ENCODE measurements at places on chromosomes 1 and 21.
A peak's percentile ranks its signal among the peaks of the same experiment; 100 is the strongest.

- DNase-seq: no peak
These were observed 3.9 kb upstream of the PUM1 start for GRCh38 chr1:31069392-31069791.

GRCh38 chr1:114453361-114453784 lies 57.6 kb downstream of the TRIM33 start:
- no peak for DNase-seq

DNA sequence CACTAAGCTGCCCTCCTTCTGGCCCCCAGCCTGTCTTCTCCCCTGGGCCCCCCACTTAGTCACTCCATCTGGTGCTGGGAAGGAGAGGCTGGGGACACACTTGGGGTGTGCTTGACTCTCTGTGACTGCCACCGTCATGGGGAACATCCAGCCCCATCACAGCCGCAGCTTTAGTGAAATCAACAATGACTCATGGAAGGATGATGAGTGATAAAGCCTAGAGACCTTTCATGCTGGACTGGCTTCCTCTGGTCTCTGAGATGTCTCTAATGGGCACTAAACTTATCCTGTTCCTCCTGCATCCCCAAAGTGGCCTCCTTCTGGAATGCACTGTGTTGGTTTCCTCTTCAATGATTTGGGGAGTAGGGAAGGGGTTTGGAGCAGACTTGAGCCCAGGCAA lies 172.9 kb downstream of the GRIK3 start:
- DNase-seq: no peak

DNA sequence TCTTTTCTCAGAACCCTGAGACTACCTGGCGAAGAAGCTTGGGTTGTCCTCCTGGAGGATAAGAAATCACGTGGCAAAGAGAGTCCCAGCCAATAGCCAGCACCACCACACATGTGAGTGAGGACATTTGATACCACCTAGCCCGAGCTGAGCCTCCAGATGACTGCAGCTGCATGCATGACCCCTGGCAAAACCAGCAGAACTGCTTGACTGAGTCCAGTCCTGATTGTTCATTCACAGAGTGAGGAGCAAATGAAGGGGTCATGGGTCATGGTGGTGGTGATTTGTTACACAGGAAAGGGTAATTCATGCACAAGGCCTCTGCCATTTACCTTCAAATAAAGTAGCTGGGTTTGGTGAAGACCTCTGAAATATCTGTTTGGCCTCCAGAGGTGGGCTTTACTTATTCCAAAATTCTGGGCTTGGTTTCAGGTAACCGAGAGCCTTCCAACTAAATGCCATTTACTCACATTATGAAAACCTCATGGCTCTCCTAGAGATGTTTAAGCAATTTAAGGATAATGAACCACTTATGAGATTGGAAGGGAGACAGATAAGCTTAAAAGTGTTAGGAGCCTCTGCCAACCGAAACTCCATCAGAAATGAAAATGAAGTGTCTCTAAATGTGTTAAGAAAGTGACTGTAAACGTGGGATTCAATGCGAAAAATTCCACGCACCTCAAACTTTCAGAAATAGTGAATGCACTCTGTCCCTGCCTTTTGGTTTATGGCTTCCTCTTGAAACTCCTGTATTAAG lies 163.3 kb downstream of the SLC35F3 start:
- DNase-seq: no peak

DNA sequence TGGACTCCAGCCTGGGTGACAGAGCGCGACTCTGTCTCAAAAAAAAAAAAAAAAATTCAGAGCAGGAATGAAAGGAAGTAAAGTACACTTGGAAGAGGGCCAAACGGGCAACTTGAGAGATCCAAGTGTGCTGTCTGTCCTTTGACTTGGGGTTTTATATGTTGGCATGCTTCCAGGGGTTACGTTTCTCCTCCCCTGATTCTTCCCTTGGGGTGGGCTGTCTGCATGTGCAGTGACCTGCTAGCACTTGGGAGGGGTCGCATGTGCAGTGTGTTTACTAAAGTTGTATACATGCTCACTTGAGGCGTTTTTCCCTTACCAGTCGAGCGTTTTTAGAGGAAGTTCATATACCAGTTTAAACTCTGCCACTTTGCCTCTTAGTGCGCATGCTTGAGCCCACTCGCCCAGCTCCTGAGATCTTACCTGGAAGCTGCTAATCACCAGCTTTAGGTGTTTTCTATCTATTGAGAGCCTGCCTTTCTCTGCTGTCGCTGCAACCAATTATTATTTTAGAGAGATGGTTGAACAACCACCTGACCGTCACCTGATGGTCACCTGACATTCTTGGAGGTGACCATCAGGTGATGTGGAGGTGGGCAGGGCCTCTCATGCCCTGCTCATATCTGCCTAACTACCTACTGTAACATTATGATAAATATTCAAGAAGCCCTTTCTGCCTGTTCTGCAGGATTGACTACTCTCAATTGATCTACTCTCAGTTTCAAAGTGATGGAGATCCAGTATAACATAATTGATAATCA lies 140.1 kb downstream of the MACF1 start:
- no peak for DNase-seq

- no peak for DNase-seq
These were observed 16.7 kb upstream of the DISP1 start for GRCh38 chr1:222798116-222798515.

- no peak for DNase-seq
These were observed 89.1 kb upstream of the COL24A1 start for GRCh38 chr1:86245566-86246190.

GRCh38 chr1:116415699-116416533 lies 42.9 kb downstream of the ATP1A1 start:
- peak; percentile 60 for DNase-seq

DNA sequence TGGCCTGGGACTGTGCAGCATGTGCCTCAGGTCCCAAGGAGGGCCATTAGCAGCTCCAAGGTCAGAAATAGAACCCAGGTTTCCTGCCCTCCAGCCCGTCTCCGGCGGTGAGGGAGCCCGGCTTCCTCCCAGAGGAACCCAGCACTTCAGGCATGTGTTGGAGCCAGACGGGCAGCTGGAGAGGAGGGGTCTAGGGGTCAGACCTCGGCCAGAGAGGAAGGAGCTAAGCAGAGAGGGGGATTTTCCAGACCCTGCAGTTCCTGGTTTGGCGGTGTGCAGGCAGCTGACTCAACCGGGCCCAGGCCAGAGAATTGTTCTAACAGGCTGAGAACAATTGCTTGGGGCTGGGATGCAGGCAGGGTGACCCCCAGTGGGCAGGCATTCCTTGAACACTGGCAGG lies 37.1 kb downstream of the HSPG2 start:
- DNase-seq: no peak

DNA sequence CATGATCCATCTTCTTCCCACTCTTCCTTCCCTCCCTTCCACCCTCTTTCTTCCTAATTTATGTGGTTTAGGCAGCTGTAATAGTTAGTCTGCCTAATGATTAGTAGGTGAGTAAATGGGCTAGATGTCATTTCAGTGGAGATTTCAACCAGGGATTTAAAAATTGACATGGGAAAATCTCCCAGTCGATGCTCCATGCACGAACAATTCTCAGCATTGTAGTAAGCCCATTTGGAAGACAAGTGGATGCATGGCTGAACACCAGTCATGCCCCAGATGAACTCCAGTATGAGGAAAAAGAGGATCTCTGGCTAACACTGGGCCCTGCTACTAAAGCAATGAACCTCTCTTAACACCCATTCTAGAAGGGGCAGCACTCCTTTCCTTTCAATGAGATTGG lies 25.3 kb downstream of the CHI3L2 start:
- no peak for DNase-seq

DNA sequence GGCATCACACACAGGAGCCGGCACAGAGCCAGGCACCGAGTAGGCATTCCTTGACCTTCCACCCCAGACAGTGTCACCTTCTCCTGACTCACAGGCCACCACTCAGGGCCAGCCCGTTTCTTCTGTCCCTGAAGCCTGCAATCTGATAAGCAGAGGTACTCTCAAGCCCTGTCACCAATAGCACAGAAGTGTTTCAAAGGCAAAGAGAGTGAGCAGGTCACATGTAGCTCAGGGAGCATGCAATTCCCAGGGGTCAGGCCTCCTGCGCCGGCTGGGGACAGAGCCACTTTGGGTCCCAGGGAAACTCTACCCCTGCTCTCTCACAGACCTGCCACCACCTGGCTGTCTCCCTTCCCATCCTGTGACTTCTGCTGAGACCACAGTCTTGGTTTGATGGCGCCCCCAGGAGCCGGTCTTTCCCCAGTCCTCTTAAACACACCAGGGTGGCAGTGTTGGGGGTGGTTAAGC lies 13.2 kb downstream of the CAPN9 start:
- no peak for DNase-seq

- no peak for DNase-seq
These were observed 30.0 kb downstream of the XCL2 start for GRCh38 chr1:168513656-168514404.

DNA sequence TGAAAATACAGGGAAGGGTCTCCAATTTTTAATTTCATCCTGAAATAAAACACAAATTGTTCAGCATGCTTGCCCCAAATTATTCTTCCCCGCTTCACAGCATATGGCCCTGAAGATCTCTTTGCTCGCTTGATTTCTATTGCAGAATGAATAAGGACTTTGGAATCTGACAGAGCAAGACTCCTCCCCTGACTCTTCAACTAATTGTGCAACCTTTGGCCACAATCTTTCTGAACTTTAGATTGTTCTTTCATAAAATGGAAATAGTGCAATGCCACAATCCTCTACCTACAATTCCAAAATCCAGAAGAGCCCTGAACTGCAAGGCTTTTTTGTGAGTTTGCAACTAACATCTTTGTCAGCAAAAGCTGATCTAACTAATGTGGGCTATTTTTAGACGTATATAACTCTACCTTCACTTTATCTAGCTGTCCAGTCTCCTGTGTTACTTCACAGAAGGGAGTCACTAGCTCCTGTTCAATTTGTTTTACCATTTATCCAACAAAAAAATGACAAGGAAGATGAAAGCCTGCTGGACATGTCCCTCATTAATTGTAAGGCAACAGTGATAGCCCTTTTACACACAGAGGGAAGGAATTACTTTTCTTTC lies 13.4 kb downstream of the RNASEL start:
- DNase-seq: no peak

DNA sequence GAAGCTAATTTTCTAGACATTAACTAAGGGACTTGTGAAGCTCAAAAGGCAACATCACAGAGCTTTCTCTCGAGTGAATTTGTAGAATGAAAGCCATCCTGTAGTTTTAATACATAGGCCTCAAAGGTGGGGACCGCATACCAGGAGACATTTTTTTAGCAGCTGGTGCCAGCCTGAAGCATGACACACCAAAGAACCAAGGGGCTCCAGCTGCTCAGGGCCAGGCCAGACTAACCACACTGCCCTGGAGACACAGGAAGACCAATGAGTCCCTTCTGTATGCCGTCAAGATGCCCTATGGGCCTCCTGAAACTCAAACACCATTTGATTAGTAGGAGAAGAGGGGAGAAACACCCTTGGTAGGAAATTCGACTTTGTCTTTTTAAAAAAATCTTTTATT lies 113.9 kb upstream of the CACNA1E start:
- DNase-seq: no peak

GRCh38 chr1:8721679-8722324 lies 95.6 kb downstream of the RERE start:
- DNase-seq: no peak

DNA sequence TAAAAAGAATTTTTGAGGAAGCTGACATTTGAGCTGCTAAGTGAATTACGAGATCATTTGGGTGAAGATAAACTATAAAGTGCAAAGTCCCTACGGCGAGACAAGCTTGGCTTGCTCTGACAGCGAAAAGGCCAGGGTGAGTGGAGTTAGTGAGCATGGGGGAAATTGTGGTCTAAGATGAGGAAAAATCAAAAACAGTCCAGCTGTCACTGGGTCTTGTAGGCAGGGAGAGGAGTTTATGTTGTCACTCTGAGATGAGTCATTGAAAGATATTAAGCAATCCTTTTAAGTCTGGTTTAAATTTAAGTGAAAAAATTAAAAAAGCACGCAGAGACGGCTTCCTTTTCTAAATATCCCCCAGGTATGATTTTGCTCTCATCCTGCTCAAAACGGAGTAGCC lies 601.9 kb downstream of the MRPL39 start:
- no peak for DNase-seq

DNA sequence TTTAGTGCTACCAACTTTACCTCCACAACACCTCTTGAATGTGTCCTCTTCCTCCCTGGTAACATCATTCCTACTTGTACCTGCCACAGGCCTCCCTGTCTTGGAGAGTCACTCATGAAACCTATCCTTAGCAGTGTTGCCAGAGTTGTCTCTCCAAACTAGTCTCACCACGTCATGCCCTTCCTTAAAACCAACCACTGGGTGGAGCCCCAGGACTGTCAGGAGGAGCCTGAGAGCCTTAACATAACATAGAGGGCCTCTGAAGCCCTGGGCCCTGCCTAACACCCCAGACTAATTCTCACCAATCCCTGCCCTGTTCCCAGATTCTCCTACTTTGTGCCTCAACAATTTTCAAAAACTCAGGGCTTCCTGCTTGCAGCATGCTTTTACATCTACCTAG lies 65.3 kb downstream of the ZNF697 start:
- peak; percentile 42 for DNase-seq

GRCh38 chr1:208907790-208908189 lies 663.6 kb upstream of the PLXNA2 start:
- no peak for DNase-seq

GRCh38 chr1:115355069-115355468 lies 17.0 kb upstream of the NGF start:
- DNase-seq: no peak

DNA sequence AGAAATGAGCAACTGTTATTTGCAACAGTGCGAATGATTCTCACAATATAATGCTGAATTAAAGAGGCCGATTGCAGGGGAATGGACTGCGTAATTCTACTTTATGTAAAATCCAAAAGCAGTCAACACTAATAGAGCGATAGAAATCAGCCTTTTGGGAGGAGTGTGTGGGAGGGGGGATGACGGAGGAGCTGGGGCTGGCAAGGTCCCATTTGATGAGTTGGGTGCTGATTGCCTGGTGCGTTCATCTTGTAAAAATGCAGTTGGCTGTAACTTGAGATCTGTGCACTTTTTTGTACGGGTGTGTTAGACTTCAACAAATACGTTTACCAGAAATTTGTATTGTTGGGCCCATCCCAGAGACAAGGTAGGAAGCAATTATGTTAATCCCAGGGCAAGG lies 20.7 kb downstream of the TNFRSF8 start:
- DNase-seq: no peak

- no peak for DNase-seq
These were observed 33.5 kb upstream of the ITPKB start for GRCh38 chr1:226772446-226773139.

GRCh38 chr1:24859063-24860010 lies 70.7 kb downstream of the RUNX3 start:
- no peak for DNase-seq

GRCh38 chr1:234533034-234533891 lies 54.3 kb upstream of the TARBP1 start:
- DNase-seq: peak; percentile 79

- DNase-seq: no peak
These were observed 383.8 kb downstream of the LMO4 start for GRCh38 chr1:87712261-87713010.

- DNase-seq: no peak
These were observed 68.1 kb downstream of the PPP1R12B start for GRCh38 chr1:202416641-202417040.

GRCh38 chr1:61956784-61957183 lies 214.5 kb downstream of the PATJ start:
- no peak for DNase-seq

Measured in ovary (tissue), 10 donors.